ENCODE measurements at places on chromosomes 13 and 19. TPM values are rescaled to one million over a fixed set of nuclear protein-coding genes. Genes with fewer than 3 reads are reported as not detected.

GRCh38 chr19:17577457-17578097 lies 22.1 kb downstream of the COLGALT1 start:
- DNase-seq: no peak

- peak; percentile 28 for DNase-seq
Measured at GRCh38 chr13:20161275-20161950, 561 bp upstream of the GJA3 start.

The KLK15 gene
- polyA plus RNA-seq: not detected

The CEACAM3 gene
- polyA plus RNA-seq: not detected

The GARIN5A gene
- polyA plus RNA-seq: 1.3 TPM

The SBK3 gene
- not detected for polyA plus RNA-seq

The EFNB2 gene
- 0.17 TPM for polyA plus RNA-seq
